ENCODE measurements at places on chromosomes 1 and 21.
A peak's percentile ranks its signal among the peaks of the same experiment; 100 is the strongest.

- DNase-seq = no peak
Measured at GRCh38 chr1:55670331-55671082, 455.3 kb upstream of the USP24 start.

DNA sequence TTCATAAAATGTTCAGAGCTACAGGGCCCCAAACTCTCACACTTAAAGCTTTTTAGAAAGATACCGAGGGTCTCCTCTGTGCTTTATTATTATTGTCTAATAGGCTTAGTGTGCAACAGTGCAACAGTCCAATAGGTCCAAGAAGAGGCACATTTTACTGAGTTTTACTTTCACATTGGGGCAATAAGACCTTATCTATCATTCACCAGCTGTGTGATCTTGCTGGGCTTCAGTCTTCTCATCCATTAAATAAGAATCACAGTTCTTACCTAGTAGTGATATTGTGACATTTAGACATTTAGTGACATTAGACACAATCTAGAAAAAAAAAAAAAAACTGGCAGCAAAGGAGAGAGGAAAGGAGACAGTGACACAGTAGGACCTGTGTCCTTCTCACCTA is 175.8 kb upstream of the NFIA start:
- DNase-seq = no peak

- DNase-seq = no peak
Measured at GRCh38 chr1:154295408-154296235, 23.2 kb downstream of the HAX1 start.

DNA sequence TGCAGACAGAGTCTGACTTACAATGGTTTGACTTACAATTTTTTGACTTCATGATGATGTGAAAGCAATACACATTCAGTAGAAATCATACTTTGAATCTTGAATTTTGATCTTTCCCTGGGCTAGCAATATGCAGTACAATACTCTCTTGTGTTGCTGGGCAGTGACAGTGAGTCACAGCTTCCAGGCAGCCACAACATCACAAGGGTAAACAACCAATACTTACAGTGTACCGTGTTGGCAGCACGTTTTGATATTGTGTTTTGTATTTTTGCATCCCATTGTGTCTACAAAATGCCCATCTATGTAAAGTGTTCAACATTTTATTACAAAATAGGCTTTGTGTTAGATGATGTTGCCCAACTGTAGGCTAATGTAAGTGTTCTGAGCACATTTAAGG is 150.9 kb downstream of the NTMT2 start:
- no peak for DNase-seq

GRCh38 chr1:61591351-61591750 is 133.6 kb downstream of the TM2D1 start:
- no peak for DNase-seq

GRCh38 chr1:65163201-65163805 is 15.3 kb downstream of the AK4 start:
- DNase-seq = no peak

DNA sequence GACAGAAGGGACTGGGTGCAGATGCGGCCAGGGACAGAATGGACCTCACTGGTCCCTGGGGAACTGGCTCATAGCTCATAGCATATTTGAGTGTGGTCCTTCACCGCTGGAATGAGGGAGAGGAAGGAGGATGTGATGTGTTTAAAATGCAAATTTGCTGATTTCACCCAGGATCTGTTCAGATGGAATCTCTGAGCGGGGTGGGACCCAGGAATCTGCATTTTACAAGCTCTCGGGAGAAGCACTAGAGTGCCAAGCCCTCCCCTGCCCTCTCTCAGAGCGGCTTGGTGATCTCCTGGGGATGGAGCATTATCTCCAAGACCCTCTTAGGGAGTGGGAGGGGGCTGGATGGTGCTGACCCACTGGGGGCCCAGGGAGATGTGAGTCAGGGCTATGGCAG is 22.8 kb upstream of the MFN2 start:
- no peak for DNase-seq

DNA sequence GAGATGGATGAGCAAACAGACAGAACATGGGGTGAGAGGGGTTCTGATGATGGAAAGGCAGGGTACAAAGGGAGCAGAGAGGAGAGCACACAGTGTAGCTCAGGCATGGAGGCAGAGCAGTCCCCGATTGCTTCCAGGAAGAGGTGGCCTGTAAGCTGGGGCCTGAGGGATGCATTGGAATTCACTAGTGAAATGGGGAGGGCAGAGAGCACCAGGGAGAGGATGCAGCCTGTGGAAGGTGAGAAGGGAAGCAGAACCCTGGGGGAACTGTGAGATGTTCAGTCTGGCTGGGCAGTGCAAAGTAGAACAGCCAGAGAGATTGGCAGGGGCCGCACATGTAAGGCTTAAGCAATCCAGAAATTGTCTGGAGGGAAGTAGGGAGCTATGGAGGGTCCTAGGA is 12.2 kb downstream of the ZNF362 start:
- no peak for DNase-seq

DNA sequence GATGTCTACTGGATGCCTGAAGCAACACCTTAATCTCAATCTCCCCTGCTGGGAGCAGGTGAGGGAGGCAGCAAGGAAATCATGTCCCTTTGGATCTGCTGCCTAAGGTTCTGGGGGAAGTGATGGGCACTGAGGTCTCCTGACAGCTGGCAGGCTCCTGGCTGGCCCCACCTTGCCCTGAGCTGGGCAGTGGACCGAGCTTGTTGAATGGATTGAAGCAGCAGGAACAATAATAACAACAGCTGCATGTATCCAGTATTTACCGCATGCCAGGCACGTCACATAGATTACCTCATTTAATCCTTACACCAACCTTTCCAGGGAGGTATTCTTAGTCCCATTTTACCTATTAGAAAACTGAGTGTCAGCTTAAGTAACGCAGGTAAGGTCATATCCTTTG is 133.9 kb downstream of the PLXNA2 start:
- no peak for DNase-seq

GRCh38 chr1:185316163-185317033 is 645 bp downstream of the IVNS1ABP start:
- peak; percentile 88 for DNase-seq

- no peak for DNase-seq
Measured at GRCh38 chr21:38787461-38788274, 18.1 kb upstream of the ETS2 start.

DNA sequence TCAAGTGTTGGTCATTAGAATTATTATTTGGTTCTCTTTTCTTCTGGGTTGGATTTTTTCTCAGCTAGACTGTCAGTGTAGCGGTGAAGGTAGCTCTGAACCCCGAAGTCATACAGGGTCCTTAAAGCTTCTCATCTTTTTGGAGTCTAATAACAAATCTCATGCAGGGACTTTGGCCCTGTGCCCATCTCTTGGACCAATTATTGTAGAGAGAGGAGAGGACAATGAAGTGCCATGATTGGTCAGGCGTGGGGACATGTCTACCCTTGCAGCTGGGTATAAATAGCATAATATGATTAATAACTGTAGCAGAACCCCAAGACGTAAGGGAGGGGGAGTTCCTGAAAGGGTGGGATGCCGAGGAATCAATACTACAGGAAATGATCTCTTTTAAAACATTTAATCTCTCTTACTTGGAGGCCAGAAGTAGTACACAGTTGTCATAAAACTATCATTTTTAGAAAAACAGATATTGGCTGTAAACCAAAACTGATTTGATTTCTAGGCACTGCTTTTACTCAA is 8.8 kb downstream of the MAGI3 start:
- DNase-seq = no peak

- no peak for DNase-seq
Measured at GRCh38 chr1:32112806-32113375, 5.0 kb downstream of the KPNA6 start.

GRCh38 chr1:44405798-44406736 is 1.0 kb downstream of the RNF220 start:
- DNase-seq = no peak

DNA sequence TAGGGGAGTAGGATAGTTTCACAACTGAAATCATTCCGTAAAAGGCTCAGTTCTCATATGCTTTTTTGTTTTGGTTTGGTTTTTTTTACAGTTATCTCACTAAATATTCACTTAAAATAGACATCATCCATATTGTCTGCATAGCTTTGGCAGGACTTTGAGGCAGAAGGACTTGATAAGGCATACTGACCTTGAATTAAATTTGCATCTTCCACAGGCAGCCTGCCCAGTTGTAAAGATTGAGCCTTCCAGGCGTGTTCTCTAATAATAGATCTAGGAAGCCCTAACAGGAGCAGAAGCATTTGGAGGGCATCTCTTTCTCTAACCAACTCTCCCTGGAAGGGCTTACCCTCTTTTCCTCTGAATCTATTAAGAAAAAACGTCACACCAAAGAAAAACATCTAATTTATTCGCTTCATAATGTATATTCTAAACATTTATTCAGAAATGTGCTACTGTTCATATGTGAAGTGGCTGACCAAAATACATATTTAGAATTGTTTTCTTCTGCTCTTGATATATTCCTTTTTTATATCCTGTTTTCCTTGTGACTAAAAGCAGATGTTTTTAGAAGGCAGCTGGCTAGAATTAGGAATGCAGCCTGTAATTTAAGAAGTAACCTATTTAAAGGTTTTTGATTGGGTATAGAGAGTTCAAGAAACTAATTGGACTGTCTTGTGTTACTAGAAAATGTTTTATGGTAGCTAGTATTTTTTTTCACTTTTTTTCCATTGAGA is 20.2 kb downstream of the DESI2 start:
- no peak for DNase-seq

DNA sequence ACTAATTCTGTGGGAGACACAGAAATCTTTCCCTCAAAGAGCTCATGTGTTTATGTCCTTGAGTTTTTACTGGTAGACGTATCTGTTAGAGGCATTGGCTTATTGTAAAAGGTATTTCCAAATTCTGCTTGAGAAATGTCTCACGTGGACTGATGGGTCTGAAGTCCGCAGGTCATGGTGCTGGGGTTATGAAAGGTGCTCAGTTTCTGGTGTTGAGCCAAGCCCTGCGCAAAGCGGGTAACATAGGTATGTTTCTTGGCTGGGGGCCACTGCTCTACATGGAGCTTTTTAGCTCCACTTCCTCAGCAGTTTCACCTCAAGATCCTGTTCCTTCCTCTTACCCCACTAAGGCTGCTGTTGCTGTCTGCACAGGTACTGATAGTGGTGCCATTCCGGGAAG is 10.8 kb downstream of the UTP25 start:
- no peak for DNase-seq

- DNase-seq = no peak
Measured at GRCh38 chr1:43947061-43947873, 517 bp downstream of the IPO13 start.

DNA sequence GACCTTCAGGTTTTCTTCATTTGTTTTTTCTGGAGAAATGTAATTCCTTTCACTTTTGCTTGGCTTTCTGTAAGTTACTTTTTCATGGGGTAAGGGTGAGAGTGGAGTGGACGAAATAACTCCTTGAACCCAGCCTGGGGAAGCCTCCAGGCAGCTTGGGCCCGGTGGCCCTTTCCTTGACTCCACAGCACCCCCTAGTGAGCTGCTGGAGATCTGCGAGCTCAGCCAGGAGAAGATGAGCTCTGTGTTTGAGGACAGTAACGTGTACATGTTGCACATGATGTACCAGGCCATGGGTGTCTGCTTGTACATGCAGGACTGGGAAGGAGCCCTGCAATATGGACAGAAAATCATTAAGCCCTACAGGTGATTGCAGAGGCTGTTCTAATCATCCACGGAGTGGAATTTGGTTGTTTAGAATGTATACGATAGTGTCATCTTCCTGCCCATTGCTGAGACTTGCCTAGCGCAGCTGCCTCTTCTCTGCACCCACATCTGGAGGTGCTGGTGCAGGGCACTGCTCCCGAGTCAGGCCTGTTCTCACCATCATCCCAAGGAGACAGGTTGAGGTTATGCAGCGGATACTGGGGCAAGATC is 51.0 kb downstream of the SMYD2 start:
- peak; percentile 43 for DNase-seq

- DNase-seq = no peak
Measured at GRCh38 chr21:25560271-25560685, 47.0 kb downstream of the MRPL39 start.

DNA sequence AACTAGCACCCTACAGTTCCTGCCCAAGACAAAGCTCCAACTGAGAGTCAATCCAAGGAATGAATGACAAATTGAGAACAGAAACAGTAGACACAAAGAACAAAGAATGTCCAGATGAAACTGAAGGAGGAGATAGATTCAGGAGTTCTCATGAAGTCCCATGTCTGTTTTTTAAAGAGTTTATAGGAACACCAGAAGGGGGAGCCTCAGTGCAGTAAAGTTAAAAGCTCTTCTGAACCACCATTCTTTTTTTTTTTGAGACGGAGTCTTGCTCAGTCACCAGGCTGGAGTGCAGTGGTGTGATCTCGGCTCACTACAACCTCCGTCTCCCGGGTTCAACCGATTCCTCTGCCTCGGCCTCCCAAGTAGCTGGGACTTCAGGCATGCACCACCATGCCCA is 323.6 kb downstream of the MRPL39 start:
- DNase-seq = no peak

GRCh38 chr1:183490932-183491331 is 18.6 kb downstream of the SMG7 start:
- DNase-seq = no peak

All from activated T-cell treated with anti-CD3 and anti-CD28 coated beads, Interleukin-2, amount 50 U/mL, for 4 hours (primary cell).